Brain (organoid and tissue), 16 donors: ENCODE measurements at places on chromosomes 16 and 17.

DNA sequence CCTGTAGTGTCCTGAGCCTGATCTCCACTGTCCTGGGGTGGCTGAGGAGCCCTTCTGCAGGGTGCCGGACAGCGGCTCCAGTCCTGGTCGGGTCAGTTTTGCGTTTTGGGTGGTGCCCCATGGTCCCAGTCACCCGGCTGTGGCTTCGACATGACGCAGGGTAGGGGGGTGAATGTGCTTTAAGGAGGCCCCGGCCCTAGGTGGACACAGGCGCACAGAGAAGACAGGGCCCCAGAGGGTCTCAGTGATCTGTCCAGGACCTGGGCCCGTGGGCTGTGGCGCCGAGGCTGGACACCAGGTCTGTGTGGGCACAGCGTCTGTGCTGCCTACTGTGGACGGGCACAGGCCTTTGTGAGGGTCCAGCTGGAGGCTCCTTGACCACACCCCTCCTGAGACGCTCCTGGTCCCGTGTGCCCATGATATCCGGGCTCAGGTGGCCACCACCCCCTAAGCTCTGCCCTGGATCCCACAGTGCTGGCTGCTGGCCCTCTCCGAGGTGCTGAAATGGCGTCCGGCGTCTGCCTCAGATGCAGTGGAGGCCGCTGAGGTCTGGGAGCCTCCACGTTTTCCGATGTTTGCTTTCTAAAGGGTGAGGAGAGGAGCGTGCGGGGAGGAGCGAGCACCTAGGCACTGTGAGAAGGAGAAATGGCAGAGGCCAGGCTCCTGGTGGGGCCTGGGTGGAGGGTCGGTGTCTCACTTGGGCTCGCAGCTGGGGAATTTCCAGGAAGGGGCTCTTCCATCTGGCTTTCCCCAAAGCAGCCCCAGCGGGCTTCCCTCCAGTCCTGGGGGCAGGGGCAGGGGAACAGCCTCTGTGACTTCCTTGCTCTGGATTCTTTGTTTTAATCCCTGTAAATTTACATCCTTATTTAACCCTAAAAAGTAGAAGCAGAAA lies 56.1 kb upstream of the ACSF3 start:
- DNase-seq: no peak

GRCh38 chr17:7204336-7204735 lies 15.3 kb downstream of the DLG4 start:
- peak; percentile 97 for DNase-seq

GRCh38 chr16:85928401-85928820 lies 29.4 kb downstream of the IRF8 start:
- no peak for DNase-seq

DNA sequence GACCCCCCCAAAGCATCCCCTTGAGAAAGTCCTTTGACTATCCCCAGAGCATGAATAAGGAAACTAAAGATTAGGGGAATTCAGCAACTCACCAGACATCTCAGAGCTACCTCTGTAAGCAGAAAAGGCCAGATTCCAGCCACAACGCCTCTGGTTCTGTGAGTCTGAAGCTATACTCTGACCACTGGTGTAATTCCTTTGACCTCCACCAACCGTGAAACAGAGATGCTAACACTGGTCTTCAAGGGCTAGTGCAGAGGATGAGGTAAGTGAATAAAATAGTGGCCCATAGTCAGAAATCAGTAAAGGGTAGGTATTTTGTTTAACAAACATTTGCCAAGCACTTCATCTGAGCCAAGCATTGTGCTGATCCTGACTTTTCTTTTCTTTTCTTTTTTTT lies 353.4 kb downstream of the NPIPA8 start:
- no peak for DNase-seq

DNA sequence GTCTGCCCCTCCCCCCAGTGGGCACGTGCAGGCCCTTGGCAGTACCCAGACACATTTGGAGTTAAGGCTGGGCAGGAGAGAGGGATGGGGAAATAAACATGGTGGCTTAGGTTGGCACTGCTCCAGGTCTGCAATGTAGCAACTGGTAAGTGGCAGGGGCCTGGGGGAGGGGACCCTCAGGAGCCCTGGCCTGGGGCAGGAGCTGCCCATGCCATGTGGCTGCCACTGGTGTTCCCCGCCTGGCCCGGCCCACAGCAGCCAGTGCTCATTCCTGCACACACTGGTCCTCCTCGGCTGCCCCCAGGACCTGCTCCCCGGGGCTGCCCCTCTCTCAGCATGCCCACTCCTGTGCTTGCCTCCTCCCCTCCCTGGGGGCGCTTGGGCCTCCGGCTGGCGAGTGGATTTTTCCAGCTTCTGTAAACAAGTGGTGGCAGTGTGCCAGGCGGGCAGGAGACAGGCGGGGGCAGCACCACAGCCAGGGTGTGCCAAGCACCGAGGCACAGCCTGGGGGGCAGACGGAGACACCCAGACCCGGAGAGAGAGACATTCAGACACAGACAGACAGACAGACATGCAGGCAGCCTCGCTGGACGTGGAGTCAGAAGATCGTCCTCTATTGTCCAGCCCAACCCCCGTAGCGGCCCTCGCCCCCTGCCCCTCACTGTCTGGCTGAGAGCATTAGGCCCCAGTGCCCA lies 9.4 kb downstream of the THRA start:
- DNase-seq: peak; percentile 76

- DNase-seq: no peak
Observed at GRCh38 chr16:30901201-30902028, 5.0 kb downstream of the CTF1 start.

DNA sequence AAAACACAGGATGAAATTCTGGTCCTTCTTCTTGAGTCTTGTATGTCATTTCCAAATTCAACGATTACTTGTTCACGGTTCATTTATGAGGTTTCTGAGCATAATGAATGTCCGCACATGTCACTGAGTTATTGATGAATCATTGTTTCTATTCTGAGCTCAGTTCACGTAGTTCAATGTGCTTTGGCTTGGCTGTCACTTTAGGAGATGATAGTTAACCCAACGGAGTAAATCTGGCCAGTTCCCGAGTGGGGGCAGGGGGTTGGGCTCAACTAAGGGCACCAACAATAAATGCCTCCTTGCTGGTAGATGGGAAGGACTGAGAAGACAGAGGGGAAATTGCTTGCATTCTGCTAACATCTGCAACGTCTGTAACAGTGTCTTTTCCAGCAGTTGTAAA lies 239.4 kb upstream of the HSBP1 start:
- DNase-seq: no peak

- no peak for DNase-seq
Observed at GRCh38 chr16:87342504-87342903, 25.3 kb upstream of the C16orf95 start.

DNA sequence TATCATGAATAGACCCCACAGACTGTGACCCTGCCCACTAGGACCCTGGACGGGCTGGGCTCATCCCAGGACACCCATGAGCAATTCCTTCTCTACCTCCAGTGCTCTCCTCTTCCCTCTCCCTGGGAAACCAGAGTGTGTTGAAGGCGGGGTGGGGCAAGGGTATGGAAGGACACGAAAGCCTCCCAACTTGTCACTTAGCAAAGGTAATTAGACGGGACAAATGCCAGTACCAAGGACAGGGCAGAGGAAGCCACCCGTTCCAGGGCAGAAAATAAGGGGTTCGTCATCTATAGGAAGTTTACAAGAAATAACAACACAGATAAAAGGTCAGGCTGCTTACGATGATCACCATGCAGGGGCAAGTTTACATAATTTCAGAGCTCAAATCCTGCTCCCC lies 4.9 kb upstream of the EPX start:
- no peak for DNase-seq

DNA sequence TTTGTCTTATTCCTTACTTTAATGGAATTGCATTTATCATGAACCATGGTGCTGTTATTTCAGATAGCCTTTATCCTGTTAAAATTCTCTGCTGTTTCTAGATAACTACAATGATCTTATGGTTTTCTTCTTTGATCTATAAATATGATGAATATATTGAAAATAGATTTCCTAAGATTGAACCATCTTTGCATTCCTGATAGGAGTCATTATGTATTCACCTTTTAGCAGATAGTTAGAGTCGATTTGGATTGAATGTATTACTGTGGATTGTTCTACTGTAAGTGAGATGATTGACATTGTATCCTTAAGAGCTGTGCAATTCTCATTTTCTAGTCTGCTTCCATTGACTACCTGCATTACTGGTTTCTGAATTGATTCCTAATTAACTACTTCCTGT lies 165.0 kb upstream of the CACNG3 start:
- no peak for DNase-seq

GRCh38 chr17:29642171-29642611 lies 19.5 kb upstream of the CORO6 start:
- DNase-seq: no peak

DNA sequence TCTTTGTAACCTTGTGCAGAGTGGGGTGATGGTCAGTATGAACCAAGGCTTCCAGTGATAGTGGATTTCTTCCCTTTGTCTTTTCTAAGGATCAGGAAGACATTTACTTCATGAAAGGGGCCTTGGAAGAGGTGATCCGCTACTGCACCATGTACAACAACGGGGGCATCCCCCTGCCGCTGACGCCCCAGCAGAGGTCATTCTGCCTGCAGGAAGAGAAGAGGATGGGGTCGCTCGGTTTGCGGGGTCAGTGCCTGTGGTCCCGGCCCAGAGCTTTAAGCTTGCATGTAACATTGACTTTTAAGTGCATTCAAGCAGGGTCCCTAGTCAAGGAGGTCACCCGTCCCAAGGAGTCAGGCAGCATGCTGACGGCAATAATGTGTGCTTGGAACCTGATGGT lies 56.0 kb downstream of the MEAK7 start:
- DNase-seq: no peak

DNA sequence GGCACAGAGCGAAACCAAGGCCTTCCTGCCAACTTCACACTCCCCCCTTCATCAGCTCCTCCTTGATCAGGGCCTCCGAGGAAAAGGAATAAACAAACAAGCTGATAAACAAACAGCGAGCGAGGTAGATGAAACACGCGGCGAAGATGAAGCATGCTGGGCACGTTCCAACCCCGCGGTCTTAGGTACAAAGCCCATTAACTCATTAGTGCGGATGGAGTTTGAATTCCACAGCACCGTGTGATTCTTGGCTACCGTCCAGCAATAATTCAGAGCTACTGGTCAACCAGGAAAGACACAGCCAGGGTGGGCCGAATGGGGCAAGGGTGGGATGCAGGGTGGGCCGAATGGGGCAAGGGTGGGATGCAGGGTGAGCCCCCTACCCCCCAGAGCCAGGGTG lies 67.3 kb downstream of the RBFOX3 start:
- DNase-seq: peak; percentile 70

DNA sequence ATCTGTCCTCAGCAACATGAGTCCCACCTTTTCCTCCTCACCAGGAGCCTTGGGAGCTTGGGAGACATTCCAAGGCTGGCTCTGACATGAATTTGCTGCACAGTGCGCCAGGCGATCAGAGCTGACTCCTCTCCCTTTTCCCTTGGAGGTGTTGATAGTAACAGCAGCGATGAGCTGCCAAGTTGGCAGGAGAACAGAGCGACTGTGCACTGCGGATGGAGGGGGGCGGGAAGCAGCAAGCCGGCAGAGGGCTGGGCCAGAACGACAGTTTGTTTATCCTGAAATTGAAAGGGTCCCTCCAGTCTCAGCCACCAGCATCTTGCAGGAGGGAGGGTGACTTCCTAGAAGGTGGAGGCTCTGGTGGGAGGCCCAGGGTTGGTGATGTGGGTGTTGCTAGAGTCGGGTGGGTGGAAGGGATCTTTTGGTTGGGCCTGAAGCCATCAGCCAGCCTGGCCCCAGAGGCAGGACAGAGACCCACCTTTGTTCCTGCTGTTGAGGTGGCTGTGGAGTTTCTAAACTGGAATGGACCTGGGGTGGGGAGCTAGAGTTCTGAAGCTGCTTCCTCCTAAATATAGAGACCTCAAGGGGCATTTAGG lies 22.5 kb upstream of the DYNLL2 start:
- peak; percentile 100 for DNase-seq

DNA sequence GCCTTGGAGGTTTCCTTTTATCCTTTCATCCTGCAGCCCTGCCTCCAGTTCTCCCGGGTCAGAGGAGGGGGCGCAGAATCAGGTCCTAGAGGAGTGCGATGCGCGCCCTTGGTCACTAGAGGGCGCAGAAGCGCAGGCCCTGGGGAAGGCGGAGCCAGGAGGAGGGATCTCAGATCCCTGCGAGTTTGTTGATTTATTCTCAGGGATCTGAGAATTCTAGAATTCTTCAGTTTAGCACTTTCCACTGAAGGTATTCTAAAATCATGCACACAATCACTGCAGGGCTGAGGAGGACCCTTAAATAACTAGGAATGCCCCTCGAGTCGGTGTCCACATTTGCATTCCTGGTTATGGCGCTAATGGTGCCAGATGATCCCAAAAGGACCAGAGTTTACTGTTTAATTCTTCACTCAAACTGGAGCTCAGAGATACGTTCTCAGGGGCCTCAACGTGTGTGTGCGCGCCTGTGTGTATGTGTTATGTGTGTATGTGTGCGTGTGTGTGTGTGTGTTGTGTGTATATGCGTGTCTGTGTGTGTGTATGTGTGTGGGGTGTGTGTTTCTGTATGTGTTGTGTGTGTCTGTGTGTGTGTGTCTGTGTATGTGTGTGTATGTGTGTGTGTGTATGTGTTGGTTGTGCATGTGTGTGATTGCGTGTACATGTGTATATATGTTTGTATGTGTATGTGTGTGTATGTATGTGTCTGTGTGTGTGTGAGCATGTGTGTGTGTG lies 6.9 kb upstream of the ELAC2 start:
- peak; percentile 88 for DNase-seq

DNA sequence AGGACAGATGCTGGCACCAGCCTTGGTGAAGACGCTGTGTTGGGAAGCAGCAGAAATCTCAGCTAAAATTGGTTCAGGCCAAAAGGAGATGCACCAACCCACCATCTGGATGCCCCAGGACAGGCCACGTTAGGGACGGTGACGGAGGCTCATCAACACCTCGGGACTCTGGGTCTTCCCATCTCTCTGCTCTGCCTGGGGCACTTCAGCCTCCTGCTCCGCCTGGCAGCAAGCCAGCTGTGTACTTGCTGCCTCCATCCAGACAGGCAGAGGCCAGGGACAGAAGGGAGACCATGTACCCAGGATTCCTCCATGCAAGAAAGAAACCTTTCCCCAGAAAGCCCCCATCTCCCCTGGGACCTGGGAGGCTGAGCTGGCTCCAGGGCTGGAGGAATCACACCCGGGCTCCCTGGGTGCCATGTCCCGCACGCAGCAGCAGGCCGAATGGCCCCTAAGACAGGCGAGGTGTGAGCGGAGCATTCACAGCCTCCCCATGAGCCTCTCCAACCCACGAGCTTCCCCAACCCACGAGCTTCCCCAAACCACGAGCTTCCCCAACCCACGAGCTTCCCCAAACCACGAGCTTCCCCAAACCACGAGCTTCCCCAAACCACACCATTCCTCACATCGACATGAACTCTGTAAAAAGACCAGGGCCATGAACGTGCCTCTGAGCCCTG lies 274.5 kb downstream of the C16orf95 start:
- no peak for DNase-seq

GRCh38 chr16:75818491-75818890 lies 92.2 kb upstream of the CPHXL start:
- no peak for DNase-seq

GRCh38 chr16:79402356-79402755 lies 198.2 kb downstream of the MAF start:
- DNase-seq: no peak

DNA sequence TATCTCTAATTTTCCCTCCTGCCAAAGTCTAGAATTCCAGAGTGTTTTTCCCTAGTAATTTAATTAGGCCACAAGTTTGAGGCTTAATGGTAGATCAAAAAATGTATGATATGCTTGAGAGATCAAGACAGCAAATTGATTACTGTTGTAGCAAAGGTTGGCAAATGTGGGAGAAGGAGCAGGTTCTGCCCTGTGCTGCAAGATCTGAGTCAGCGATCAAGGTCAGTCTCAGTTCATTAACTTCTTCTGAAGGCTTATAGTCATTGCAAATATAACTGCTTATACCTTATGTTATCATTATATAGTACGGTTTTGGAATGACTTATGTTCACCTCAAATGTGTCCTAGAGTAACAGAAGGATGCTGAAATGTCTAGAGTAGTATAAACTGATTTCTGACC lies 231.1 kb upstream of the TBX2 start:
- DNase-seq: no peak
